Activated naive CD4-positive, alpha-beta T cell treated with anti-CD3 and anti-CD28 coated beads, Interleukin-2, amount 50 U/mL, for 72 hours (primary cell): ENCODE measurements at places on chromosomes 13 and 19. TPM values are rescaled to one million over a fixed set of nuclear protein-coding genes. Genes with fewer than 3 reads are reported as not detected.

The MBD3L2 gene
- not detected for total RNA-seq

The SOX21 gene
- total RNA-seq = not detected

The CASP14 gene
- not detected for total RNA-seq

The SIGLEC12 gene
- not detected for total RNA-seq

The CDKN2D gene
- 248 TPM for total RNA-seq

The NKPD1 gene
- 0.14 TPM for total RNA-seq
